Left cardiac atrium (tissue), 4 donors: ENCODE measurements at places on chromosomes 16 and 17. TPM values are rescaled to one million over a fixed set of nuclear protein-coding genes. Genes with fewer than 3 reads are reported as not detected.

The FHOD1 gene
- total RNA-seq, result 25.8 TPM

The SLC13A5 gene
- total RNA-seq, result not detected

The TEX14 gene
- not detected for total RNA-seq

GRCh38 chr17:2950846-2951245, 112.6 kb downstream of the OR1D5 start:
- no peak for DNase-seq

The MT1F gene
- total RNA-seq, result 7.9 TPM

DNA sequence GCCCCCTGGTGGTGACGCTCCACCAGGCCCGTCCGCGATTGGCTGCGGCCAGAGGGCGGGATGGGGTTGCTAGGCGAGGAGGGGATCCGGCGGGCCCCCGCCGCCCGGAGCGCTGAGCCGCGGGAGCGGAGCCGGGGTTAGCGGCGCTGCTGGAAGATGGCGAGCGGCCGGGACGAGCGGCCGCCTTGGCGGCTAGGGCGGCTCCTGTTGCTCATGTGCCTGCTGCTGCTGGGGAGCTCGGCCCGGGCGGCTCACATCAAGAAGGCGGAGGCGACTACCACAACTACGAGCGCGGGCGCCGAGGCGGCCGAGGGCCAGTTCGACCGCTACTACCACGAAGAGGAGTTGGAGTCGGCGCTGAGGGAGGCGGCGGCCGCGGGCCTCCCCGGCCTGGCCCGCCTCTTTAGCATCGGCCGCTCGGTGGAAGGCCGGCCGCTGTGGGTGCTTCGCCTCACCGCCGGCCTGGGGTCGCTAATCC, at the start of gene CPD:
CPD (plus strand) TSS at position 103 of the 478 bp plus-strand sequence; CDS start at position 157, 54 bp downstream.
- peak; percentile 98 for DNase-seq

DNA sequence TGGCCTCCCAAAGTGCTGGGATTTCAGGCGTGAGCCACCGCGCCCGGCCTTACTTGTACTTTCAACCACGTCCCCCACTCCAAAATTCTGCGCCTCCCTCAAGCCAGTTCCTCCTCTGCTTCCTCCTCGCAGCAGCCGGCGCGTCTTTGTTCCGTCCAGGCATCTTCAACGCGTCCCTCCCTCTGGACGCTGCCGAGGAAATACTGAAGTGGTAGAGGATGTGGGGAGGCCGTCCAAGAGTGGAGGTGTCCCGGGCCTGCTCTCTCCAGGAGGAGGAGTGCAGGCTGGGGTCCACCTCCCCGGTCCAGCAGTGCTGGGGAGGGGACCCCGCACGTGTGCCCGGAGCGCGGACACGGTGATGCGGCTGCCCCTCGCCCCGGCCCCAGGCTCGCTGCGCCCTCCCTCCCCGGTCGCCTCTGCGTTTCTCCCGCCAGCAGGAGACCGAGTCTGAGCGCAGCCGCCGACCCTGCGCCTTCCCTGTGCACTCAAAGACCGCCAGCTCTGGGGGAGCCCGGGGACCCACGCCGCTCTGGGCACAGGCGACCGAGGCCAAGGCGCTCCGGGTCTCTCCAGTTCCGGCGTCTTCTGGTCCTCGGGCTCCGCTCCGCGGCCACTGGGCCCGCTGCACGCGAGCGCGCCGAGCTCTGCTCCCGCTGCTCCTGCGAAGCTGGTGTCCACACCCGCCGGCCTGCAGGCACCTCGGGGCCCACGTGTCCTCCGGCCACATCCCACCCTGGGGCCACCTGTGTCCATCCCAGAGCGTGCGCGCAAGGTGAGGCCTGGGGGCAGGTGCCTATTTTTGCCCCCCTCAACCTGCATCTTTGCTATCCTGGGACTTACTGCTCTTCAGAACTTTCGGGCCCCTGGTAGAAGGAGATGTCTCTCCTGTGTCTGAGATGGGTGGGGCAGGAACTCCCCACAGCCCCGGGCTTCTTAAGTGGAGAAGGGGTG, 31.7 kb downstream of the OSBPL7 start:
- peak; percentile 55 for DNase-seq

DNA sequence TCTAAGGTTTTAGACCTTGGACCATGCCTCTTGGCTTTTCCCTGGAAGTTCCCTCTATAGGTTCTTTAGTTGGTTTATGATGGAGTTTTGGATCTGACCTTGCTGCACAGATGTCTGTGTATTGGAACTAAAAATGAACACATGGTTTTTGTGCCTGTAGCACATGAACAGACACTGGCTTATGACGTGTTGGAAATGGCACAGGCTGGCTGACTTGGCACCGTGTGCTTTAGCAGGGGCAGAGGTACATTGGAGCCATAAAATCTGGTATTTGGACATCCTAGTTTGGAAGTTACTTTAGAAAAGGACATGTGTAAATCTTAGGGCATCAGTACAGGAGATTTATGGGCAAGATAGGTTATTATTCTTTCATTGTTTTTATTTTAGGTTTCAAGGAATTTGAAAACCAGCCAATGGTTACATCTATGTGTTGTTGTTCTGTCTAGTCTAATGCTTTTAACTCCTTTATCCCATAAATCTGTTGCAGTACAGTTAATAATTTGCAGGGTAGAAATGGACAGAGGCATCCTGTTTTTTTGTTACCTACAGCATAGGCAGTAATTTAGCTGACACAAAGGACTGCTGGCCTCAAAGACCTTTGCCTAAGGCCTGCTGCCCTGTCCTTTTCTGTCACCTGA, 6.0 kb downstream of the SOCS7 start:
- no peak for DNase-seq

The CCDC47 gene
- 139 TPM for total RNA-seq

The DEXI gene
- total RNA-seq, result 84.9 TPM

- no peak for DNase-seq
Measured at GRCh38 chr16:72424757-72425156, 252.8 kb upstream of the PMFBP1 start.

The NACA2 gene
- total RNA-seq, result not detected

The NOTUM gene
- total RNA-seq, result not detected

The DPEP3 gene
- not detected for total RNA-seq

The CMTM2 gene
- not detected for total RNA-seq

The NFATC2IP gene
- 18.3 TPM for total RNA-seq
